AG10803 (cell line): ENCODE measurements at places on chromosomes 7 and 10.

DNA sequence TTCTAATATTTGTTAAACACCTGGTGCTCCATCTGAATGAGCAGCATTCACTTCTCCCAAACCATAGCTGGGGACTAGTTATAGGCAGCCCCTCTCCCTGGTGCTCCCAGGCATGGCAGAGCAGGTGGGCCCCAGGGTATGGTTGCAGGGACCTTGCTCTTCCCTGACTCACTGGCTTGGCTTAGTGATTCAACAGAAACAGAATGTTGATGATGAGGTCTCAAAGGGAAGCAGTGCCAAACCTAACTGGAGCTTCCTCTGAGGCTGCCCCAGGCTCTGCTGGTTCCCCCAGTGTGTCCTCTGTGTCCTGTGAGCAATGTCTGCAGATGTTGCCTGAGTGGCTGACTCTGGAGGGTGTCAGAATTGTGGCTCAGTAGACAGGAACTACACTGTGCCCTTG is 3.7 kb downstream of the GPR26 start:
- DNase-seq, result peak; percentile 62

DNA sequence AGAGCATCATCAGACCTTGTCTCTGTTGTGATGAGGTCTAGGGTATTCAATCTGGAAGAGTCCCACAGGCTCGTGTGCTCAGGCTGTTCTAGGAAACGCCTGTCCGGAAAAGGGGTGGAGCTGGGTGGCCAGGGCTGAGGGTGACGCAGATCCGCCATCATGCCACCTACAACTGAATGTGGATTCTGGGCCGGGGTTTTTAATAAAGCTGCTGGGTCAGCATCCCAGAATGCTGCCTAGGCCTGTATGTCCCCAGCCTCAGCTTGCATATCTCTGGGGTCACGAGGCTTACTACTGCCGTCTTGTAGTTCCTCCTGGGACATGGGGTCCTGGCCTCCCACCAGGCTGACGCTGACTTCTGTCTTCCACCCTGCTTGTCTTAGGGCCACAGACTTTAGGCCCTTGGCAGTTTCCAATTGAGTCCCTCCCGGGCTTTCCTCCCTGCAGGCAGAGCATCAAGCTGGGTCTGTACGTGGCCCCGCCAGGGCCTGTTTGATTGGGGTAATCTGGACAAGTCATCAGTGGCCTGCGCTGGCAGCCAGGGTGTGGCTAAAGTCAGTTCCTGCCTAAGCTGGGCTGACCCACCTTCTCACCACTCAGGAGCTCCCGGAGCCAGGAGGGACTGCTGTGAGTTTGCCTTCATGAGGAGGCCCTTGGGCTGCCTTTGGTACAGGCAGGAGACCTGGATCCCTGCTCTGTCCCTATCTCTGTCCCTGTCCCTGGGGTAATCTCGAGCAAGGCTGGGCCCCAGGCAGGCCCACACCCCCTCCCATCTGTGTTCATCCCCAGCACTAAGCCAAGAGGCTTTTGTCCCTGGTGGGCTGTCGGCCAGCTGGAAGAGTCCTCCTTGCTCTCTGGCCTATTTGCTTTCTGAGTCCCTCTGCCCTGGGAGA is 79.9 kb downstream of the ZMIZ1 start:
- DNase-seq, result peak; percentile 67

- DNase-seq, result no peak
These were observed 12.9 kb downstream of the NPFFR1 start for GRCh38 chr10:70270952-70271351.

- no peak for DNase-seq
These were observed 562.9 kb upstream of the NRP1 start for GRCh38 chr10:33897291-33897752.

DNA sequence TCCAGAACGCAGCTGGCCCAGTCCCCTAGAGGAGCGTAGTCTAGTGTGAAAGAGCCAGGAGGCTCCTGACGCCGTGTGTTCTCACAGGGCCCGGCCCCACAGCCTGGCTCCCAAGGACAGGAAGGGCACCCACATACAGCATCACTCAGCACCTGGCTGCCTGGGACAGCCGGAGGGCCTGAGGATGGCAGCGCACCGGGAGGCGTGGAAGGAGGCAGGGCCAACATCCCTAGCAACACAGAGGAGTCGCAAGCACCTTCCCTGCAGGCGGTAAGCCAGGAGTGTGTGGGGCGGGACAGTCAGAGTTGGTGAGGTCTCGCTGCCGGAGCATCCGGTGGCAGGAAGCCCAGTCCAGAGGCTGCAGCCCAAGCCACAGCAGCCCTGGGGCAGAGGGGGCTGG is 125.8 kb downstream of the MAD1L1 start:
- DNase-seq, result peak; percentile 28

- peak; percentile 33 for DNase-seq
These were observed 344.9 kb upstream of the CHRM2 start for GRCh38 chr7:136523571-136523970.
